ENCODE measurements at places on chromosomes 13 and 19.

- no peak for DNase-seq
Measured at GRCh38 chr19:51508059-51508733, 6.6 kb upstream of the SIGLEC12 start.

- DNase-seq, result no peak
Measured at GRCh38 chr13:46320406-46320805, 66.6 kb downstream of the RUBCNL start.

DNA sequence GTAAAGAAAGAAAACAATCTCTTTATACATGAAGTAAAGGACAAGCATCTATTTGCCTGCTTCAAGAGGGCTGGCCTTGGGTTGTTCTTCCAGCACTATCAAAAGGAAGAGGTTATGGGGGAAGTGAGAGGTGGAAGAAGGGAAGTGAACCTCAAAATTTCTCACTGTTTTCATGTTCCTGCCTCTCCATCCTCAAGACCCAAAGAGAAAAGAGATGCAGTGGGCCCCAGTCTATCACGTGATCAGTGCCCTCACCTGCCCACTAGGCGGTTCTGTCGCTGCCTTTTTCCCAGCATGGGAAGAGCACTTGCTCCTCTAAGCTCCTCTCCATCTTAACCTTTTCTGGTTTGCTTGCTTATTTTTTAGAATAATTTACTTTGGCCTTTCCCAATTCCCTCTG, 6.2 kb upstream of the USP12 start:
- DNase-seq, result peak; percentile 14

DNA sequence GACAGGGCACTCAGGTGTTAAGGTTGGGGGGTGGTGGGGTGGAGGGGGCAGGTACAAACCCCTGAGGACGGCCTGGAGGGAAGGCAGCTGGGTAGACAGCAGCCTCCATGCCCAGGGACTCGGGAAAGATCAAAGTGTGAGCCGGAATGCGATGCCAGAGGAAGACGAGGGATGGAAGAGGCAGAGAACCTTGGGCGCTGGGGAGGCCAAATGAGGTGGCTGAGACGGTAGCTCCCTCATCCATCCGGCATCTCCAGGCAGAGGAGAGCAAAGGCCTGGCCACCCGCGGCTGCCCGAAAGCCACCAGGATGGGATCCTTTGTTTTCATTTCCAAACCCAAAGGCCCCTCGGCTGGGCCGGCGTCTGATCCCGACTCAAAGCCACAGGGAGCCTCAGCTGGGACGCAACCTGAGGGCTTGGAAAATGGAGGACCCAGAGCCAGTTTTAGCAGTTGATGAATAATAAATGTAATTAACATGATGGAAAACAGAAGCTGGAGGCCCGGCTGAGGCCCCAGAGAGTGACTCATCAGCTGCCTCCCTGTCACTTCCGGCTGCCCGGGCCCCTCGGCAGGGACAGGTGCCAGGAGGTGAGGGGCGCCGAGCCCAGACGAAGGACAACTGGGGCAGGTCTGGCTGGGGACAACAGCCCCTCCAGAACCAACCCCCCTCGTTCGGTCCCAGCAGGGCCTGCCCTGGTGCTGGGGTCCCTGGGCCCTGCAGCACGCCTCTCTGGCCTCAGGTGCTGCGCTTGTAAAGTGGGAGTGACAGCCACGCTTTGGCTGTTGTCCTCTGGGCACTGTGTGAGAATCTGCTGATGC, 61.6 kb downstream of the CEBPG start:
- no peak for DNase-seq

GRCh38 chr13:112961457-112962369, 7.3 kb upstream of the MCF2L start:
- no peak for DNase-seq

DNA sequence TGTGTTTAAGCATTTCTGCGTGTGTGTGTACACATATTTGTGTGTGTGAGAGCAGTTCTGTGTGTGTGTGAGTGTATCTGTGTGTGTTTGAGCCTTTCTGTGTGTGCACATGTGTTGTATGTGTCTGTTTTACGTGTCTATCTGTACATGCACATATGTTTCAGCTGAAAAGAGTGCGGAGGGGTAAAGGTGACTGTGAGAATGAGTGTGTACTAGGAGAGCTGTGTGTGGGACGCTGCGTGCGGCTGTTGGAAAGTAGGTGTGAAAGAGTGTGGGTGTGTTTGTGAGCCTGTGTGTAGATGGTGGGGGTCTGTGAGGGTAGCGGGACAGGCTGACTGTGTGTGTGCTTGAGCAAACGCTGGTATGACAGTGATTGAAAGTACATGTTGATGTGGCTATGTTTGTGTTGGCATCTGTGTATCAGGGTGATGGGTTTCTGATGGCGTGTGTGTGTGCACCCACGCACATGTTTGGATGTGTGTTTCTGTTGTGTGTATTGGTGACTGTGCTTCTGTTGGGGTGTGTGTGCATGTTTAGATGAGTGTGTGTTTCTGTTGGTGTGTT, 7.5 kb upstream of the TPM4 start:
- DNase-seq, result no peak

GRCh38 chr19:1999856-2000515, 15.5 kb downstream of the BTBD2 start:
- DNase-seq, result no peak

- peak; percentile 74 for DNase-seq
Measured at GRCh38 chr19:46466536-46467196, 4.7 kb downstream of the PNMA8A start.

DNA sequence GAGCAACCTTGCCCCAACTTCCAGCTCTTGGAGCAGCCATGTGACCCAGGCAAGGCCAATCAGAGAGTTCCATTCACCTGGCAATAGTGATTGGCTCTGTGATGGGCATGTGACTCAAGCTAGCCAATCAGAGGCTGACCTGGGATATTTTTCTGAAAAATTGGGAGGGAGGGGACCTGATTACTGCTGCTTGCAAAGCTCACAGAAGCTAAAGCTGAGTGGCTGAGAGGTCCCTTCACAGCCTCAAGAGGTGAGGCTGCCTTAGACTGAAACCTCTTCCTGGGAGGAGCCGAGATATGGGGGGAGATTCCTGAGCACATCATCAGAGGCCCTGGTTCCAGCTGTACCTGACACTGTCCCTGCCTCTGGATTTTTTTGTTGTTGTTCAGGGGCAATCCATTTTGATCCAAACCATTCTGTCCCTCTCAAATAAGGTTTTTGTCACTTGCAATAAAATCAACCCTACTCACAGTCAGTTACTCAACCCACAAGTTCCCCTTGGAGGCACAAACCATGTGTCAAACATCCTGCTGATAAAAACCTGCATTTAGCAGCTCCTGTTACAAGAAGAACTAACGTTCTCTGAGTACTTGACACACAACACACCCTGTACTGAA, 4.8 kb downstream of the CIB3 start:
- DNase-seq, result no peak

GRCh38 chr19:7200736-7201135, 93.5 kb downstream of the INSR start:
- no peak for DNase-seq

GRCh38 chr19:23571175-23571574, 115.8 kb downstream of the ZNF675 start:
- DNase-seq, result no peak

- no peak for DNase-seq
Measured at GRCh38 chr13:22030321-22030720, 359.4 kb downstream of the FGF9 start.

- DNase-seq, result no peak
Measured at GRCh38 chr13:101697745-101698144, 245.3 kb downstream of the ITGBL1 start.

DNA sequence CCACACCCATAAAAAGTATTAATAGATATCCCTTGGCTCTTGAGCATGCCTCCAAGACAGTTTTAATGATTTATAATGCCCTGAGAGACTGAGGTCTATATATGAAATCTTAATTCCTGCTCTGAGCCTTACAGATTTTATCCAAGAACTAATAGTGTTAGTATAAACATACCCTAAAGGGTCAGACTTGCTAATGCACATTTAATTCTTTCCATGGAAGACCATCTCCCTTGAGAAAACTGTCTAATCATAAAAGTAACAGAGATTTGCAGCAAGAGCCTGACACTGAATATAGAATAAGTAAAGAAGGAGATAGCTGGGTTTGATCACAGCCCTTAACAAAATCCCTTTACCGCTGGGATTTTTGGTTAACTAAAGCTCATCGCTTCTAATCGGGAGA, 650.8 kb upstream of the KLF12 start:
- no peak for DNase-seq

GRCh38 chr13:39107561-39107960, 69.3 kb downstream of the NHLRC3 start:
- DNase-seq, result no peak

- no peak for DNase-seq
Measured at GRCh38 chr13:37450276-37450675, 148.3 kb downstream of the POSTN start.

GRCh38 chr19:29056535-29056934, 156.4 kb downstream of the UQCRFS1 start:
- DNase-seq, result no peak
